Epithelial cell of proximal tubule (primary cell): ENCODE measurements at places on chromosomes 6 and 20.

- DNase-seq, result no peak
Measured at GRCh38 chr20:51119914-51120313, 97.0 kb upstream of the KCNG1 start.

GRCh38 chr6:15429141-15430110 is 183.6 kb downstream of the JARID2 start:
- no peak for DNase-seq

GRCh38 chr6:33082702-33083101 is 6.9 kb downstream of the HLA-DPB1 start:
- no peak for DNase-seq

GRCh38 chr6:45930420-45931040 is 85.1 kb downstream of the CLIC5 start:
- no peak for DNase-seq

GRCh38 chr20:57514273-57514751 is 10.6 kb downstream of the CTCFL start:
- no peak for DNase-seq

- no peak for DNase-seq
Measured at GRCh38 chr20:15702161-15702560, 871.1 kb downstream of the KIF16B start.

- no peak for DNase-seq
Measured at GRCh38 chr6:140684776-140685550, 1310.5 kb upstream of the CITED2 start.

DNA sequence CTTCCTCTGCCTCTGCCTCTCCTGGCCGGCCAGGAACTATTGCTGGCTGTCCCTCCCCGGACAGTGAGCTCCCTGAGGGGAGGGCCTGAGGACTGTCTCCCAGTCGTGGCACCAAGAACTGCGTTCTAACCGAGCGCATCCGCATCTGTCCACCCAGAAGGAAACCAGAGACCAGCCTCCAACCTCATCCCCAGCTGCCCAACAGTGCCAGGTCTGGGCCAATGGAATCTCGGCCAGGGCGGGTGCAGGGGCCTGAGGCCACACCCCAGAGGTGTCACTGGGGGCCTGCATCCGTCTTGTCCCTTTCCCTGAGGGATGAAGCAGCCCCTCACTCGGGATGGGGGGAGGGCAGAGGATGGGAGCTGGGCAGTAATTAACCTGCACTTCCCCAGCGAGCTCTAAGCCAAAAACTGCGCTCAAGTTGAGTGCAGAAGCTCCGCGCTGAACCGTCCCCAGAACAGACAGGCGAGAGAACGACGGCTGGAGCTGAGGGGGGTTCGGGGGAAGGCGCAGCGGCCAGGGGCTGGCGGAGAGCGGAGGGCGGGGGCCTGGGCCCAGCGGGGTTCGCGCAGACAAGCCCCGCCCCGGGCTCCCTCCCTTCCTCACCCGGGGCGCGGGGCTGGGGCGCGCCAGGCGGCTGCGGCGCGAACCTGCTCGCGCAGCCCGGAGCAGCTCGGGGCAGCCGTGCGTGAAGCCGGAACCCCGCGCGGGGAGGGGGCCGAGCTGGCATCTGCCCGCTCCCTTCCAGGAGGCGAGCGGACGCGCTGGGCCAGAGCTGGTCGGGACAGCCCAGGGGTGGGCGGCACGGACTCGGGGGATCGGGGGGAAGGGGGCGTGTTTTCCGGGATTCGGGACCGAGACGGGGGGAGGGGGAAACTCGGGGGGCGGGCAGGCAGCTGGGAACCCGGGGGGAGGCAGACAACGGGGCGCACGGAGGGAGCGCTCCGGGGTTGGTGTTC is 1.4 kb downstream of the TFEB start:
- no peak for DNase-seq

DNA sequence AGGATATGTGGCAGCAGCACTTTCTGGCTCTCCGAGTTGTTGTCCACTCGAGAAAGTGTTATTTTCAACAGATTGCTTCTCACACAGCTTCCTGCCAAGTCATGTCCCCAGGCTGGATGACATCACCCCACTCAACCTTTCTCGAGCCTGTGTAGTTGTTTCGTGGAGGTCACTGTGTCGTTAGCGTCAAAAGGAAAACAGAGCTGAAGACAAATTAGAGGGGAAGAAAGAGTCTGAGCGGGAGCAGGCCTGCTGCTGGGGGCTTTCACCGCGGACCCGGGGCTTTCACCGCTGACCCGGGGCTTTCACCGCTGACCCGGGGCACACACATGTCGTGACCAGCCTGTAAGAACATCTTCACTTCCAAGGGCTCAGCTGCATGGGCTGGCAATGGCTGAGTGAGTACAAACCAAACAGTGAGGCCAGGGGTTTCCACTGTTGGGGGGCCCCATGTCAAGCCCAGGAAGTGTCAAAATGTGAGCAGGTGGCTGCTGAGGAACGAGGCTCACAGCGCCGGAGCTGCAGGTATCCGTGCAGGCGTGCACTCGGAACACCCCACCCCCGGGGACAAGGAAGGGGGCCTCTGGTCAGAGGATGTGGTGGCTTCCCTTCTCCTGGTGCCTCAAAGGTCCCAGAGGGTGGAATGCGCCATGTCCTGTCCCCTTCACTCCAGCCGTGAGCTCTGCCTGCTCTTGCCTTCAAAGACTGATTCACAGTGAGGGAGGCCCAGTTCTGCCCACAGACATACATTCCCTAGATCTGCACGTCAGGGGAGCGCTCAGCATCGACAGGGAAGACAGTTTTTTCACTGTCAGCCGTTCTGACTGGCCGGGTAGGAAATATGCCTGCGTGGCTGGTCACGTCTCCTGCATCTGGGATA is 365.9 kb downstream of the TAF4 start:
- DNase-seq, result no peak

DNA sequence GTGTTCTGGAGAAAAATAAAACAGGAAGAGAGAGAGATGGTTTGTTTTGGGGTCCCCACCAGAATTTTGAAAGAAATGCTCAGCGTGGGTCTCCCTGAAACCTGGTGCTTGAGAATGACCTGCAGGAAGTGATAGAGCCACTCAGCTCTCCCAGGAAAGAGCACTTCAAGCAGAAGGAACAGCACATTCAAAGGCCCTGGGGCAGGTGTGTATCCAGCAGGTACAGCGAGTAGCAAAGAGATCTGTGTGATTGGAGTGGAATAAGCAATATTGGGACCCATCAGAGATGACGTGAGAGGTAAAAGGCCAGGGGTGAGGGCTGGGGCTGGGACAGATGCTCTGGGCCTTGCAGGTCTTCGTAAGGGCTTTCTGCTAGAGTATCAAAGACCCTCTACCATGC is 89.5 kb upstream of the CCDC167 start:
- DNase-seq, result no peak

GRCh38 chr6:23435126-23435525 is 690.9 kb upstream of the NRSN1 start:
- DNase-seq, result no peak

DNA sequence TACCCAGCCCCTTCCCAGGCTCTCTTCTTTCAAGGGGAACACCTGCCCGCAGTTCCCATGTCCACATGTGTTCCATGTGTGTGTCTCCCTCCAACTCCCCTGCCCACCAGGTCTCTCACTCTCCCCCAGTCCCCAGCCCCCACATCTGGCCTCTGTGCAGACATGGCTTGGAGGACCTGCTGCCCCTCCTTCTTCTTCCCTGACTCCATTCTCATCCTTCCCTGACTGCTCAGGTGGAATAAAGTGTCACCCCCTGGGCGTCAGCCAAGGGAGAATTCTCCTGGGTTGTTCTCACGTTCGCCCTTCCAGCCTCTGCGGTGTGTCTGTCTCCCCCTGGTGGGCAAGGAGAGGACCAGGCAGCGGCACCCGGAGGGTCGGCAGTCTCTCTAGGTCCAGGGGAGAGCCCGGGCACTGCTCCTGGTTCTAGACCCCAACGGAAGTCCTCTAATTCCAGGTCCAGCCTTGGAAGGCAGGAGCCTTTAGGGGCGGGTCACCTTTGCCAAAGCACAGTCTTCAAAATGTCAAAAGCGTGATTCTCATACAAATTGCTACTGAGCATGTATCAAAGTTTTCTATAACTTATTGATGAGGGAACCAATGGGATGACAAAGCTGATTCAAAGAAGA is 50.5 kb downstream of the EBF4 start:
- DNase-seq, result peak; percentile 9

DNA sequence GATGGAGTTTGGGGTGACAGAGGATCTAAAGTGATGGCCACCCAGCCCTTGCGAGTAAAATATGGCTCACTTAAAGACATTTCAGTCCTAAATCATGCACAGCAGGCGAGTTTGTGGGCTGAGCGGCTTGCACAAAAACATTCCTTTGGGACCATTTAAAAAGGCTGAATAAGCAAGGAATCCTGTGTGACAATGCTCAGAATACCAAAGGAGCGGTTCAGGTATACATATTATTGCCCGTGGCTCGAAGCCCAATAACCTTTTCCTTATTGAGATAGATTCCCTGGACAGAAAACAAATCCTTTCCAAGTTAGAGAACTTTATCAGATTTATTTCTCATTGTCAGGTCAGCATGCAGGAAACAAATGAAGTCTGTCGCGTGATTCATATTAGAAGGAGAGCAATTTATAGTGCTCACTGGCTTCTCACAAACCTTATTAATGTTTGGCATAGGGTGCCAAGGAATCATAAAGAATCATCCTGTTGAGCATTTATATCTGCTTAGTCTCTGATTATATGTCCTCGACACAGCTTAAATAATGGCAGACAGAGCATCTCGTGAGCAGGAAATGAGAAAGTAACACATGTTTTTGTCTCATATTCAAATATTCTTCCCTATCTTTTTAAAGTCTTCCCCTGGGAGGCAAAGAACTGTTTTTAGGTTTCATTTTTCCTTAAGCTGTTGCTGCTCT is 121.3 kb downstream of the TRMT11 start:
- DNase-seq, result no peak

DNA sequence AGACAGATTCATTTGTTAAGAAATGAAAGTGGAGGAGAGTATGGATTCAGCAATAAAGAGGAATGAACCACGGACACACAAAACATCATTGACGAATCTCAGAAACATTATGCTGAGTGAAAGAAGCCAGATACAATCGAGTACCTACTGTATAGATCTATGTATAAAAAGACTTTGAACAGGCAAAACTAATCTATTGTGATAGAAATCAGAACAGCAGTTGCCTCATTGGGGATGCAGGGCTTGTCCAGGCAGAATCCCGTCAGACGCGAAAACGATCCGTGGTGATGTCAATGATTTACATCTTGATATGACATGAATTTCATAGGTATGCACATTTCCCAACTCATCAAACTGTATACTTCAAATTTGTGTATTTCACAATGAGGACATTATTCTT is 265.2 kb downstream of the CBLN4 start:
- DNase-seq, result no peak

DNA sequence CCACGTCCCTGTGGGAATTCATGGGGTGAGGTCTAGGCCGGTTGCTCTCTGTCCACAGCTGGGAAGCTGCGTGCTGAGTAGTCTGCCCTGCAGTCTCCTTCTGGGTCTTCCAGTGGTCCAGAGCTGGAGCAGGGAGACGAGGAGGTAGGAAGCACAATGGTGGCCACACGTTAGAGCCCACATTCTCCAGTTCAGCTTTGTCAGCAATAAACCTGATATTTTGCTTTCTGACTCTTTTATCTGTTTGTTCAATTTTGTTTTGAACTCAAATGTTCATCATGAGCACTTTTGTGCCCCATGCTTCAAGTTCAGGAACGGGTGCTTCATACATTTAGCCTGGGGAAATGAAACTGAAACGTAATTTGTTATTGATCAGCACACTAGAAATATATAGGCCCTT is 21.3 kb downstream of the FNDC1 start:
- no peak for DNase-seq

DNA sequence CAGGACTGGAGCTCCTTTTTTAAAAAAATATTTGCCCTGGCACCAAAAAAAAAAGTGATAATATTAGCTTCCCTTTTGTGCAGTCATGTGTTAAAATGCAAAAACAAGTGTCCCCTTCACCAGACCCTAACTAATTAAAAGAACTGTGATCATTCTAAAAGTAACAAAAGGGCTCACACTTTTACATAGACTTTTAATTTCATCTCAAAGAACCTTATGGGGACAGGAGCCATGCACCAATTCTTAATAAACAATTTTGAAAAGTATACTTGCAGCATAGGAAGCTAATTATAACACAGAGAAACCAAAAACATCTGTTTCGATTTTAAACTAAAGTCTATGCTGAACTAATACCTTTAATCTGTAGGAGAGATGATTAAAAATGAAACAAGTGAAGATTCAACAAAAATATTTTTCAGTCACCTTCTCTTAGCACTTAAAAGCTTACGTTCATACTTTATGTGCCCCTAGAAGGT is 17.3 kb downstream of the STX7 start:
- no peak for DNase-seq

DNA sequence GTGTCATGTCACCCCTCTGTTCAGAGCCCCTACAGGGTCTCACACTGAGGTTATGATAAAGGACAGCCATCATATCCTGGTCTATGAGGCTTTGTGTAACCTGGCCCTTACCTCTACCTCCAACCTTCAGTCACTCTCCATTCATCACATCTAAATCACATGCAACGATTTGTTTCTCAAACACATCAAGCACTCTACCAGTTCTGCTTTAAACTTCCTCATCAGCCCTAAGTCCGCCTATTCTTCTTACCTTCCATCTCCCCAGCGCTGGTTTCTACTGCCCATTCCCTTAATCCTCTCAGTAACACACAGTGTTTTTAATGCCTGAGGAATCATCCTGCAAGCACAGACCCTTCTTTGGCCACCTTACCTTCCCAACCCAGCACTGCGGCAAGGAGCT is 17.9 kb upstream of the BACH2 start:
- DNase-seq, result no peak
